ENCODE measurements at places on chromosomes 12 and 14.

- no peak for DNase-seq
Observed at GRCh38 chr14:104433401-104434213, 146.0 kb upstream of the C14orf180 start.

GRCh38 chr12:225012-225411, 11.1 kb upstream of the SLC6A12 start:
- DNase-seq = no peak

GRCh38 chr14:100306998-100307765, 938 bp upstream of the SLC25A29 start:
- DNase-seq = no peak

- DNase-seq = no peak
Observed at GRCh38 chr14:91911474-91912032, 35.9 kb downstream of the FBLN5 start.

GRCh38 chr12:103093499-103094106, 136.1 kb downstream of the ASCL1 start:
- DNase-seq = no peak

DNA sequence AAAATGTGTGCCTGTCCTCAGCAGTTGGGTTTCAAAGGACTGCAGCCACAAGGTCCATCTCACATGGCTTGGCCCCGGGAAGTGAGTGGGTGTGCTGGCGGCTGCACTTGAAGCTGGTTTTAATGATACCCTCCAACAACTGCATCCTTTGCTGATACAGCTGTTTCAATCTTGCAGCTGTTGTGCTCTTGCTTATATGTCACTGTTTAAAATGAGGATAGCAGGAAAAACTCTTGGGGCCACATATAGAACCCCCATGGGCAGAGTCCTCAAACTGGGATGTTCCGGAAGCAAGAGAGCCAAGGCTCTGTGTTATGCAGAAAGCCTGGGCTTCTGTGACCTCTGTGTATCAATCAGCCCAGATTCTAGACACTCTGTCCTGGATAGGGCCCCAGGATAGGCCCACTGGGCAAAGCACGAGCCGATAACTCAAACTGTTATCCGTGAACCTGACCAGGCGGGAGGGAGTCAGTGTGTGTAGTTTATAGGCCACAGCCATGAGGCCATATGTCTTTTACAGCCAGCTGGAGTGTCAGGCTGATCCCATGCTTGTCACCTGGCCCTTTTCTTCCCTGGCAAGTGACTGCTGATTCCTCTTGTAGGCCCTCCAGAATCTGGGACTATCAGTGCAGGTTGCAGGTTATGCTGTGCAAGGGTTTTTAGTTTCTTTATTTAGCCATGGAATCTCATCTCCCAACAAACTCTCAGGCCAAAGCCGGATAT, 74.3 kb downstream of the SSPN start:
- no peak for DNase-seq

- DNase-seq = no peak
Observed at GRCh38 chr12:40175045-40175444, 49.8 kb upstream of the LRRK2 start.

DNA sequence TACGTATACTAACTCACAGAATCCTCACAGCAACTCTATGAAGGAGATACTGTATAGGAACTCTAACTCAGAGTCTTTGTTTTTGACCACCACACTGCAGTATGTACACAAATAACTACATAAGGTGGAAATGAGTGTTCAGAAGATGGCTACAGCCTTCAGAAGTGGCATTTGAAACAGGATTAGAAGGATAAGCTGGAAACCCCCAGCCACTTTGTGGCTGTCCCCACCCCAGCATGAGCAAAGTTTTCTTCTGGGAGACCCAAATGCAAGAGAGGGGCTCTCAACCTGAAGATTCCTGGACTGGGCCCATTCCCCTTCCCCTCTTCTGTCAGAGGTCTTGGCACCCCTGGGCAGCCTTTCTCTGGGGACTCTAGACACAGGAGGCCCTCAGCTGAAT, 43.2 kb upstream of the PNMA1 start:
- no peak for DNase-seq

DNA sequence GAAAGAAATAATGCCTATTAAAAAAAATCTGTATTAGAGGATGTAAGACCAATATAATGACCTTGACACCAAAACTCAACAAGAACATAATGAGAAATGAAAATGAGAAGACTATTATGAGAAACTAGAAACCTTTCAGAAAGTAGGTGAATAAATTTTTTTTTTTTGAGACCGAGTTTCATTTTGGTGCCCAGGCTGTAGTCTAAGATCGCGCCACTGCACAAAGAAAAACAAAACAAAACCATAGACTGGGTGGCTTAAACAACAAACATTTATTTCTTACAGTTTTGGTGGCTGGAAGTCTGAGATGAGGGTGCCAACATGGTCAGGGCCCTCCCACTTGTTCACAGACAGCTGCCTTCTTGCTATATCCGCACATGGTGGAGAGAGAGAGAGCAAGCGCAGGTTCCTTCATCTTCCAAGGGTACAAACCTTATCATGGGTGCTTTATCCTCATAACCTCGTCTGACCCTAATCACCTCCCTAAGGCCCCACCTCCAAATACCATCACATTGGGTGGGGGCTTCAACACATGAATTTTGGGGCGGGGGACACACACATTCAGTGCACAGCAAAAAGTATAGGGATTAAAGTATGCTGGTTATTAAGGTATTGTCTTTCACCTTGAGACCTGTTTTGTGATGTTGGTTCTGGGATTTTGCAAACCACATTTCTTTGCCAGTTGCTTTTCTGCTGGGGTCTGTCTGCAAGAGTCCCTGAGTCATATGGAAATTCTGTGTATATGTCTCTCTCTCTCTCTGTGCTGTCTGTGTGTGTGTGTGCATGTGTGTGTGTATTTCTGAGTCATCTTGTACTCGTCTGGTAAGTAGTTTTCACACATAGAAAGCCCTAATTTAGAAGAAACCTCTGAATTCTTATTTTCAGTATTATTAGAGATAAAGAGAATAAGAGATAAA, 26.2 kb downstream of the ZCRB1 start:
- no peak for DNase-seq
